ENCODE measurements at places on chromosomes 7 and 10.

GRCh38 chr10:120984221-120984620 is 133.1 kb downstream of the WDR11 start:
- DNase-seq: no peak

- DNase-seq: no peak
Observed at GRCh38 chr7:138513344-138513871, 53.3 kb downstream of the TRIM24 start.

DNA sequence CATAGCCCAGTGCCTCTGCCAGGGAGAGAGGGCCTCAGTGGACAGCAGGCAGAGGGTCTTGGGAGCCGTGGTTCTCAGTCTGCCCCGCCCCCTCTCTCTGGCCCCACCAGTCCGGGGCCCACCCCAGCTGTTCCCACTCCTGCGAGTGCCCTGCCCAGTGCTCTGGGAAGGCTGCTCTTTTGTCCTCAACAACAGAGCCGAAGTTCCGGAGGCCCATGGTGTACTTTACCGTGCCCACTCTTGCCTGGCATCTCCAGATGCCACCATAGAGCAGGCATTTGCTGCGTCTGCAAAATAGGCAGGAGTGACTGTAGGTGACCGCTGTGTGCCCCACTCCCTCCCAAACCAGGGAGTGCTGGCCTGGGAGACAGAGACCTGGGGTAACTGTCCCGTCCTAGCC is 29.3 kb upstream of the PCBD1 start:
- DNase-seq: no peak

DNA sequence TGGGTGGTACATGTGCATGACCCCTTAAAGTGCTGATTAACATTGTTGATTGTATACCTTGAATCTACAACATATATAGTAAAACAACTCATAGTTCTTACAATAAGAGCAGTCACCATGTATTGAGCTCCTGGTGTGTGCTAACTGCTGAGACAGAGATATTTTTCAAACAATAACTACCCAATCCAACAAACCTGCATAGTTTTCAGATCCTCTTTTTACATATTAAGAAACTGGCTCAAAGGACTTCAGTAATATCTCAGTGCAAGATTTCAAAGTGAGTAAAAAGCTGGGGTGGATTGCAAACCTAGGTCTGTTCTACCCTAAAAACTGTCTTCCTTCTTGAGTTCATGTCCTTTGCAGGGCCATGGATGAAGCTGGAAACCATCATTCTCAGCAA is 272.2 kb downstream of the SNX13 start:
- no peak for DNase-seq

DNA sequence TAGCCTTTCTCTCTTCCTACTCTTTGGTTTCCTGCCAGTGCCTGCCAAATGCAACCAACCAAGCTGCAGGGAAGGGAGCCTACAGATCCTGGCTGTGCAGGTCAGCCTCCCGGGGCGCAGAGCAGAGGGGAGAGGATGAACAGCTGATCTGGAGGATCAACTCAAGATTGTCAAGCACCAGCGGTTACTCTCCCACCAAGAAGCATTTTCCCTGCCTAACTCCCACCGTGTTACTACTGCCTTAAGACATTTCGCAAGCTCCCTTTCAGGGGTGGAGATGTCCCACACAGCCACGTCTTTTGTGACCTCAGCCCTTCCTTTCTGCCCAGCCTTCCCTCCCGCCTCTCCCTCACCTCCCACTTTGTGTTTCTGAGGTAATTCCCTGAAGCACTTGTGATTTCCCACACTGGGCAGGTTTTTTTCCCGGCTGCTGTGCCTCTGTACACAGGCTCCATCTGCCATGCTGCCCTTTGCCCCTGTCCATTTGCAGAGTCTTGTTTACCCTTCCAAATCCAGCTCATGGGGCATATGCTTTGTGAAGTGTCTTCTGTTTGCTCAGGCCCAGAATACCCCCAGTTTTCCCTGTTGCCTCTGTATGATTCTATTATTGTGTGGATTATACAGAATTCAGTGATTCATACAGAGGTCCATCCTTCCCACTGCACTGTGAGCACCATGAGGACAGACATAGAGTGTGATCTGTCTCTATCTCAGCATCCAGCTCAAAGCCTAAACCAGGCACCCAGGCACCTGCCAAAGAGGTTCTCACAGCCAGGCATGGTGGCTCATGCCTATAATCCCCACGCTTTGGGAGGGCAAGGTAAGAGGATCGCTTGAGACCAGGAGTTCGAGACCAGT is 40.9 kb upstream of the PAPSS2 start:
- DNase-seq: no peak

DNA sequence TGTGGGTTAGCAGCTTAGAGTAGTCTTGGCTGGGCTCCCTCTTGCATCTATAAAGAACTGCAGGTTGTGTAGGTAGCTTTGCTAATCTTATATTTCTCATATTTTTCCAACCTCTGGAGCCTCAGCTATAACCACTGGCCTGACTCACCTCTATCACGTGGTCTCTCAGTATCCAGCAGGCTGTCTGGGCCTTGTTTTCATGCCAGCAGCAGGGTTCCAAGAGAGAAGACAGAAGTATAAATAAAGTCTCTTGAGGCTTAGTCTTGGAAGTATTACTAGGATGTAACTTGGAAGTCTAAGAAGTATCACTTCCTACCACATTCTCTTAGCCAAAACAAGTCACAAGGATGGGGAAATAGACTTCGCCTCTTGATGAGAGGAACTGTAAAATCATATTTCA is 73.3 kb downstream of the WIPF3 start:
- DNase-seq: no peak

- DNase-seq: no peak
Observed at GRCh38 chr10:99372546-99373271, 43.6 kb downstream of the CNNM1 start.

- no peak for DNase-seq
Observed at GRCh38 chr7:131110297-131111080, 217.2 kb upstream of the MKLN1 start.

DNA sequence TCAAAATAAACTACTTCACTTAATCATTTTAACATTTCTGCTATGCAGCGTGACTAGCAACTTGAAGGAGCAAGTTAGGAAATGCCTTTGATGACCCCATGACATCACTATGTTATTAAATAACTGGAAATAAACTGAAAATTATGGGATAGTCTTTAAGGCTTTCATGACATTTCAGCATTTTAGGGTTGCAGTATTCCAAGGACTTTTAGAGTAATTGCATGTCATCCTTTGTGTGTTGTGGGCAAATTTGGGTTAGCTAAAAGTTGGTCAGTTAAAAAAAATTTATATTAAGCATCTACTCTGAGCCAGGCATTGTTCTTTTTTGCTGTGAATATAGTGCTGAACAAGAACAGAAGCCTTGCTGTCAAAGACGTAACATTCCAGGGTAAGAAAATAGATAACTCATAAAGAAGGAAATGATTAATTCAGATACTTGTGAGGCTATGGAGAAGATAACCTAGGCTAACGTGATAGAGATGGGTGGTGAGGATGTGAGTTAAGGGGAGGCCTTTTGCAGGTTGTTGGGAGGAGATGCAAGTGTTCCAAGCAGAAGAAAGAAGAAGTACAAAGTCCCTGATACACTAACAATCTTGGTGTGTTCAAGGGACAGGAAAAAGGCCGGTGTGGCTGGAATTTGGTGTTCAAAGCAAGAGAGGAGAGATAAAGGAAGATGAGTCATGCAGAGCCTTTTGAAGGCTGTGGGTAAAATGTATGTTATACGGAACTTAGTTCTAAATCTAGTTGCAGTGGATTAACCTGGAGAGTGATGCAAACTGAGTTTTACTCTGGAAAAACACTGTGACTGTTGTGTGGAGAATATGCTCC is 610.2 kb downstream of the AUTS2 start:
- no peak for DNase-seq

DNA sequence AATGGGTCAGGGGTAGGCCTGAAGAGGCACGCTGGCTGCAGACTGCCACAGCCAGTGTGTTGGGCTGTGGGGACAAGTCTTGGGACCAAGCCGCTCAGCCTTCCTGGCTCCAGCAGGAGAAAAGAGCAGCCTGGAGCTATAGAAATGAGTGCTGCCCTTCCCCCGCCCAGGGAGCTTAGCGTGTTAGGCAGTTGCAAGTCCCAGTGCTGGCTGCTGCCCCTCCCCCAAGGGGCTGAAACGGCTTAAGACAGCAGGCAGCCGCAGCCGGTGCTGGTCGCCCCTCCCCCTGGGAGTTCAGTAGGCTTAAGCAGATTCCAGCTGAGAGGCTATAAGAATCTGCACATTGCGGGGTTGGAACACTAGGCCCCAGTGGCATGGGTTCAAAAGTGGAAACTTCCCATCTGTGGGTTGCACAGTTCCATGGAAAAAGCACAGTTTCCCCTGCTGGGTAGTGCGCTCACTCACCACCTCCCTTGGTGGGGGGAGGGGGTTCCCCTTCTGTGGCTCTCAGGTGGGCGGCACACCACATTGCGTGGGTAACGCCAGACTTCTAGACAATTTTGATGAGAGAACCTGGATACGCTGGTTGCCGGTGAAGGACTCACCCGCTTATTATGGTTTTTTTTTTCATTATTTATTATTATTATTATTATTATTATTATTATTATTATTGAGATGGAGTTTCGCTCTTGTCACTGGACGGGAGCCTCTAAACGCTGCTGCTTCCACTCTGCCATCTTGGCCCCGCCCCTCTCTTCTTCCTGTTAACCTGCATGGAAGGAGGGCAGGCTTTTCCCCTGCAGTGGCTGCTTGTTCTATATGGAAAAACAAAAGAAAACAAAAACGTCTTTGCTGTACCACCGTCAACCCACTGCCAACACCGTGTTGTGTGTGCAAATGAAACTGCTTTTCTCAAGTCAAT is 151.1 kb downstream of the CXCL12 start:
- no peak for DNase-seq

DNA sequence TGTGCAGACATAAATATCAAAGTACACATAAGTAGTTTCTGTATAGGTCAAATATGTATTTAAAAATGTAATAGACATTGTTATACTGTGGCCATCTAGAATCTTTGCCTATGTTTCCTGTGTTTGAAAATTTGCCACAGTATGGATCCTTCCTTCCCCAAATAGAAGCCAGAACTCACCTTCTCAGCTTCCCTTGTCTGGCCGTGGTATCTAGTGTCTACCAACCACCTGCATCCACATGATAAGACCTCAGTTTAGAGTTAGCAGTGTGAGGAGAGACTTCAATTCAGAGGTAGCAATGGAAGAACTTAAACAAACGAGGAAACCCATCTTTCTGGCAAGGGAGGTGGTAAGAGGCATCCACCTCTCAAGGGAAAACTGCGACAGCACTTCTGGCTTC is 4.9 kb downstream of the TRDMT1 start:
- DNase-seq: no peak

DNA sequence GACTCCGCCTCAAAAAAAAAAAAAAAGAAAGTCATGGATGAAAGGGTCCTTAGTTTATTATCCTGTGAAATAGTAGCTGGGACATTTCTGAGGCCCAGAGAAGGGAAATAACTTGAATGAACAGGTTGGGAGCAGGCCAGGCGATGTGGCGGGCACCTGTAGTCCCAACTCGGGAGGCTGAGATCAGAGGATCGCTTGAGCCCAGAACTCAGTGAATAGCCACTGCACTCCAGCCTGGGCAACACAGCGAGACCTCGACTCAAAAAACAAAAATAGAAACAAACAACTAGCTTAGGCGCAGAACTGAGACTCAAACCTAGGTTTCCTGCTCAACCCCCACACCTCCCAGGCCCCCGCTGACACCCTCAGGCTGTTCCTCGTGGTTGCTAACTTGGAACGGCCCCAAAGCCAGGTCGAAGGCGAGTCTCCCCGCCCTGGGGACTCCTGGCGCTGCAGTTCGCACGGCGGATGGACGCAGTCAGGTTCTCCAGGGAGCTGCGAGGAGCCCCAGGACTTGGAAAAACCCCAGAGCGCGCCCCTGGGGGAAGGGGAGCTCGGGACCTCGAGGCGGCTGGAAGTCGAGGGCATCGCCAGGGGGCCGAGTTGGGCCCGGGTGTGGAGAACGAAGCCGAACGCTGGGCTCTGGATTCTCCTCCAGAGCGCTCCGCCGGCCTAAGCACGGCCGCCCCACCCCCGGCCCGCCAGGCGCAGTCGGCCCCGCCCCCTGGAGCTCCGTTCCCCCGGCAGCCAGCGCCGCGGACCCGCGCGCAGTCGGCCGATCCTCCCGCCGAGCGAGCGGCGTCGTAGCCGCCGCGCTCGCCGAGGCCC is at the start of gene STOX1:
TSS of gene STOX1 (plus strand) at position 768 of the 828 bp plus-strand sequence. CDS start 93 bp downstream, outside the sequence.
- DNase-seq: peak; percentile 31

DNA sequence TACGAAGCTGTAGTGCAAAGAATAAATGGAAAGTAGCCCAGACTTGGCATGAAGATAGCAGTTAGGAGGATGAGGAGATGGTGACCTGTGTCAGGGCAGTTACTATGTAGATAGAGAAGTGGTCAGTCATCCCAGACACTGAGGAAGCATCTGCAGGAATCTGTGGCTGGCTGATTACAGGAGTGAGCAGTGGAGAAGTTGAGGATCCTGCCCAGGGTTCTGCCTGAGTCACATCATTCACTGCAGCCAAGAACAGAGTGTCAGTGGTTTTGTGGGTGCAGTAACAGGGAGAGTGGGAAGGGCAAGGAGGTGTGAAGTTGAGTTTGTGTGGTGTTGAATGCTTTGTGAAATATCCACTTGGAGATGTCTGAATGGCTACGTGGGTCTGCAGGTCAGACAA is 676.4 kb upstream of the NRP1 start:
- DNase-seq: no peak

DNA sequence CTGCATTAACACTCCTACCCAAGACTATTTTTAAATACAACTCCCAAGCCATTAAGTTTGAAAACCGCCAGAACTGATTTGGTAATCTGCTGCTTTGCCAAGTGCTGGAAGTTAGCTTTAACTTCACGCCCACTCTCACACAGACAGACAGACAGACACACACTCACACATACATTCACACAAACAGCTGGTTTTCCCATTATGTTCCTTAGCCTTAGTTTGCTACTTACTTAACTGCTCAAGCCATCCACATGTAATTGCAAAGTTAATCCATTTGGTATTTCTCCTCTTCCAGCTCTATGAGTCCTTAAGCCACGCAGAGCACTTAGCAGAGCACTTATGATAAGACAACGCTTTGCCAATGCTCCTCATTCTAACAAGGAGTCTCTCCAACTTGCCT is 8.3 kb downstream of the COBL start:
- no peak for DNase-seq

GRCh38 chr10:4316161-4316810 is 509.7 kb upstream of the AKR1E2 start:
- no peak for DNase-seq

DNA sequence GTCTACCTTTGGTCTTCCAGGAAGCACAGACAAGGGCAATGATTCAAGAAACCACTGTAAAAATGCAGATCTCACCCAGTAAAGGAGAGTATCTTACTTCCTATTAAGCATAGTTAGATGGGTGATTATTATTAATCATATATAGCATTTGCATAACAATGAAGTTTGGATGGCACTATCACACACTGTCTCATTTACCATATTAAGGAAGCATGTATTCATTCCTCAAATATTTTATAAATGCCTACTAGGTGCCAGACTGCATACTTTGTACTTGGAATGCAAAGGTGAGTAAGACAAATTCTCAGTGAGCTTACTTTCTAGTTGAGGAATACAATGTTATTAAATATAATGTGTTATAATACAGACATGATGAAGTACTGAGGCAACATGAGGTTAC is 53.9 kb upstream of the SKAP2 start:
- DNase-seq: no peak
